ENCODE measurements at places on chromosomes 2 and 18. TPM values are rescaled to one million over a fixed set of nuclear protein-coding genes. Genes with fewer than 3 reads are reported as not detected.

CD207 gene
- 26.8 TPM for total RNA-seq

KCNG2 gene
- total RNA-seq = 0.84 TPM

DNA sequence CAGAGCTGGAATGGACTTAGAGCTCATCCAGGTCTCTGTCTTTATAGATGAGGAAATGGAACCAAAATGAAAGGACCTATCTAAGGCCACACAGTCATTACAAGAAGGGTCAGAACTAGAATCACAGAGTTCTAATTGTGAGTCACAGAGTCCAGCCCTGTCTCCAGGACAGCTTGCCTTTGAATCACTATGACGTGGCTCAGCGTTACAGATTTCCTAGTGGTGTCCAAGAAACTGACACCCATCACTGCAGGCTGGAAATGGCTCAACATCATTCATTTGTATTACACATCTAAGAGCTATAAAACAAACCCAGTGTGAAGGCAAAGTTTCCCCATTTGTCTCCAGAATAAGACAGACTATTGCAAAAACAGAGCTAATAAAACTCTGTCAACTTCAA, 164.3 kb upstream of the SIX2 start:
- no peak for DNase-seq

ALK gene
- total RNA-seq = 0.66 TPM

DNA sequence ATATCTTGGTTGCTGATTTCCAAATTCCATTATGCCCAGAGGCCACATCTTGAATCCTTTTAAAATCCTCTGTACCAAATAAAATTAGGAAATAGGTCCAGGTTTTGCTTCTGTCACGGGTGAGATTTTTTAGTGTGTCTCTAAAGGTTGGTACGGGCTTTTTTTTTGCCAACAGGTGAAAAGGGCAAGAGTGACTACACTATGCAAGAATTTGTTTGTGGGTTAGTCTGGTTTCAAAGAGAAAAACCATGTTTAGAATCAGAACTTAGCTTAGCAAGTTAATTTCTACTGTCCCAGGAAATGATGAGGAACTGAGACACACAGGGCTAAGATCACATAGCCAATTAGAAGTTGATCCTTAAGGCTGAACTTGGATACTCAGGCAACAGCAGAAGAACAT, 41.7 kb downstream of the POLR1A start:
- DNase-seq = no peak

GRCh38 chr18:46322941-46323340, 218.8 kb downstream of the HAUS1 start:
- no peak for DNase-seq

- no peak for DNase-seq
These were observed 1.6 kb downstream of the FEZ2 start for GRCh38 chr2:36596397-36596796.

DNA sequence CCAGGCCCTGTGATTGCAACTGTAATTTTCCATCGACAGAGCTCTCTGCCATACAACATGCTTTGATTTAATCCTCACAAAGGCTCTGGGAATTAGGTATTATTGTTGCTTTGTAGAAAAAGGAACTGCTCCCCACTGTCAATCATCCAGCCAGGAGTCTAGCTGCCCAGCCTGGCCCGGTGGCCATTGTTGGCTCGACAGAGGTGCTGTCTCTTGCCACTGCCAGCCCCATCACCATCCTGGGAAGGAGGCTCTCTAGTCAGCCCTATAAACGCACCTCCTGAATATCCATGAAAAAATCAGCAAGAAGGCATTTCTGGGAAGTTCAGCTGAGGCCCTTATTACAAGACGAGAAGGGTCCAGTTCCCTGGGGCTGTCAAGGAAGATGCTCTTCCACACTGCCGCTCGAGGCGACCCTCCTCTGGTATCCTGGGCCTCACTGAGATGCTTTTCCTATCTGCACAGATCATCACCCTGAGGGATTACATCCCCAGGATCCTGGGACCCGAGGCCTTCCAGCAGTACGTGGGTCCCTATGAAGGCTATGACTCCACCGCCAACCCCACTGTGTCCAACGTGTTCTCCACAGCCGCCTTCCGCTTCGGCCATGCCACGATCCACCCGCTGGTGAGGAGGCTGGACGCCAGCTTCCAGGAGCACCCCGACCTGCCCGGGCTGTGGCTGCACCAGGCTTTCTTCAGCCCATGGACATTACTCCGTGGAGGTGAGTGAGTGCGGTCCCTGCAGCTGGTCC, 71.0 kb downstream of the TPO start:
- DNase-seq = peak; percentile 80

DNA sequence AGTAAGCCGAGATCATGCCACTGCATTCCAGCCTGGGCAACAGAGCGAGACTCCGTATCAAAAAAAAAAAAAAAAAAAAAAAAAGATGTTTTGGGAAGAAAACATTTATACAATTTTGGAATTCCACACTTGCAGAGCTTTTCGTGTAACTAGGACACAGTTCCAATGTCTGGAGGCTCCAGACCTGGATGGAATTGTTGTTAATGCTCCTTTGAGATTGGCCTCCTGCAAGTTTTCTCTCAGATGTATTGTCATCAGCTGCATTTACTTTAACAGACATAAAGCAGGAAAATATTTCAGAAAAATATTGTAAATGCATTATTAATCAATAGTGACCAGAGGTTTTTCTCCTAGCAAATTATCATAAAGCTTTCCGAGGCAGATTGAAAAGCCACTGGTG, 124.1 kb downstream of the RBM43 start:
- no peak for DNase-seq

DNA sequence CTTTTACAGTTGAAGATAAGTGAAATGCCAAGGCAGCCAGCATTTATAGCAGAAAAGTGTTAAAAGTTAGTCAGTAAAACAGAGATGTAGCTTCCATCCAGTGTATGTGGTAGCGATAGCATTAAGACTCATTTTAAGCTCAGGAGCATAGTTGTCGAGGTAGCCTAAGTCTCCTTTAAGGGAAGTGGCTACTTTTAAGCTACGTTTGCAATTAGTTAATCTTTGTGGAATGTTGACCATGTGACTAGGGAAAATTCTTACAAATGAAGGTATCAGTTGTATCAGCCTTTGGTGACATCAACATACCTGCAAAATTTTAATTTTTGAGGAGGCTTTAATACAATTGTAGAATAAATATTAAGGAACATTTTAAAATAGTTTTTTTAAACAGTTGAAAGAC, 61.9 kb downstream of the LHCGR start:
- no peak for DNase-seq

DNA sequence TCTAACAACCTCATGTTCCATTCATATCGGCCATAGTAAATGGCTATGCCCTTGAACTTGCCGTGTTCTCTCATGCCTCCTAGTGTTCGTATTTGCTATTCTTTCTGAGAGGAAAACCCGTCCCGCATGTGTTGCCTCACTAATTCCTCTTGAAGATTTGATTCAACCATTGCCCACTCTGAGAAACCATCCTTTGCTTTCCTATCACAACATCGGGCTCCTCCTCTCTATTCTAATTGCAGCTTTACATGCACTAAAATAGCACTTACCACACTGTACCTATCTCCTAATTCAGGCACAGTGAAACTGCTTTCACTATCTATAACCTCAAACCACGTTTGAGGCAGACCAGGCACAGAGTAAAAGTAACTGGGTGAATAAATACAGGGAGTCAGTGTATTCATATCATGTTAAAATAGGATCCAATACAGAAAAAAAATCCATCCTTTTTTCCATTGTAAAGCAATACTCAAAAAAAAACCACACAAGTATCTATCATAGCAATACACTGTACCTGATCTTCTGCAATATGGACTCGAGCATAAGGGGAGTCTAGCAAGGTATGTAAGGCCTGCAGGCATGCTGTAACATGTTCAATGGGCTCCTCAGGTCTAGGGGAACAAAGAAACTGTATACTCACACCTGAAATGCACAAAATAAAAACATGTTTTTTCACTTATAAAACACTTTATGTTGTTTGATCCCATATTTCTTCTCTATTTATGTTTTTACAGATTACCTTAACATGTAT, 39.0 kb upstream of the STRN start:
- DNase-seq = no peak

- no peak for DNase-seq
These were observed 211.7 kb downstream of the NDUFA10 start for GRCh38 chr2:239813261-239814115.

SMARCAL1 gene
- total RNA-seq = 17.1 TPM

DNA sequence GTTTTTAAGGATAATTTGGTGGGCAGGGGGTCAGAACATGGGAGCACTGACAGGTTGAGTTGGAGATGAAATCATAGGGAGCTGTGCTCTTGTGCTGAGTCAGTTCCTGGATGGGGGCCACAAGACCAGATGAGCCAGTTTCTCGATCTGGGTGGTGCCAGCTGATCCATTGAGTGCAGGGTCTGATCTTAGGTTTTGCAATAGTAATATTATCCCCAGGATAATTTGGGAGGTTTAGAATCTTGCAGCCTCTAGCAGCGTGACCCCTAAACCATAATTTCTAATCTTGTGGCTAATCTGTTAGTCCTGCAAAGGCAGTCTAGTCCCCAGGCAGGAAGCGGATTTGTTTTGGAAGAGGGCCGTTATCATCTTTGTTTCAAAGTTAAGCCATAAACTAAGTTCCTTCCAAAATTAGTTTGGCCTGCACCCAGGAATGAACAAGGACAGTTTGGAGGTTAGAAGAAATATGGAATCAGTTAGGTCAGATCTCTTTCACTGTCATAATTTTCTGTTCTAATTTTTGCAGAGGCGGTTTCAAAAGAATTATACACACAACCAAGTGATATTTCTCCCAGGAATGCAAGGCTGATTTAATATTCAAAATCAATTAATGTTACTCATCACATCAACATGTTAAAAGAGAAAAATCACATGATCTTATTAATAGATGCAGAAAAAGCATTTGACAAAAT, 23.0 kb downstream of the DBI start:
- DNase-seq = peak; percentile 66

MTHFD2 gene
- total RNA-seq = 13.4 TPM

EVA1A gene
- total RNA-seq = 6.6 TPM

KANSL3 gene
- 36.2 TPM for total RNA-seq

CYBRD1 gene
- total RNA-seq = 241 TPM

DNA sequence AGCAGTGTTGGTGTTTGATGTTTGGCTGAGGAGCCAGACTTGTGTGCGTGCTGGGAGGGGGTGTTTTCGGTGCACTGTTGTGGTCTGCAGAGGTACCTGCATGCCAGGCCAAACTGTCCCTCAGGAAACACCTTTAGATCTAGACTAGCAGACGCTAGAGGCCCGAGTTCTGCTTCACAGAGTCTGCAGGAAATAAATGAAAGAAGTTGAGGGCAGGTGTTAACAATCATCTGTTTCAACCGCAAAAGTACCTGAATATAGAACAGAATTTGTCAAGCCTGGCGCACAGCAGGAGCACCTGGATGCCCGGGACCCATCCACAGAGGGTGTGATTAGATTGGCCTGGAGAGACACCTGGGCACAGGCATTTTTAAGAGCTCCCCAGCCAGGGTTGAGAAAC, 40.5 kb upstream of the REL start:
- DNase-seq = no peak

DNA sequence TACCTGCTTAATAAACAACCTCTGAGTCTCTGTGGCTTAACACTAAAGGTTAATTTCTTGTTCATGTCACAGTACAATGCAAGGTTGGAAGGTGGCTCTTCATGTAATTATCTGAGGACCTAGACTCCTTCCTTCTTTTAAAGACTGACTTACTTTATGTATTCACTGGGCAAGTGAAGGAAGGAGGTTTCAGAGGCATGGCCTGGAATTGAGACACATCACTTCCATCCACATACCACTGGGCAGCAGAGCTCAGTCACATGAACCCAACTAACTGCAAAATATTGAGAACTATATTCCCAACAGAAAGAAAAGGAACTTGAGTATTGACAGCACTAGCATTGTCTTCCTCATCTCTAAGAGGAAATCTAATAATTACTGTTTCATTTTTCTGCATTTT, 57.5 kb upstream of the FN1 start:
- no peak for DNase-seq

- DNase-seq = no peak
These were observed 176.1 kb downstream of the TXNL1 start for GRCh38 chr18:56462276-56462675.

TRIM43 gene
- total RNA-seq = not detected

DNA sequence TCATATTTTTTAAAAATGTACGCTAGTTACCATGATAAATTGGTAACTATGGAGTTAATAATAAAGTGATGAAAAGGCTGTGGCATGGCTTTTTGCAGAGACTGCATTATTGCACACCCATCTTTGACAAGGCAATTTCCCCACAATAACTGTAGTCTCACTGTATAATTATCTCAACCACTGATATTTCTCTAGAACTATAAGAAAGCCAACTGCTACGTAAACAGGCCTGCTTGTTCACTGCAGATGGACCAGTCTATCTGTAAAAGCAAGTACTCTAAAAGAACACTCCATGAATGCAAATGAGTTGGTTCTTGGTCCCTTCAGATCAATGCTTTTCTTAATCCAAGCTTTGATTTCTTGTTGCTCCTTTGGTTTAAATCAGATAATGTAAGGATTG, 218.7 kb downstream of the RBM43 start:
- no peak for DNase-seq

DLX1 gene
- total RNA-seq = 1.4 TPM

AQP12A gene
- total RNA-seq = not detected

GRCh38 chr2:152861349-152861942, 143.0 kb downstream of the ARL6IP6 start:
- no peak for DNase-seq

Data from lower leg skin (tissue), 4 donors.